NCI-H1105 (cell line): ENCODE measurements at places on chromosomes 6 and 20.
A peak's percentile ranks its signal among the peaks of the same experiment; 100 is the strongest.

GRCh38 chr20:24747010-24747712, 201.9 kb upstream of the CST7 start:
- DNase-seq = no peak

GRCh38 chr20:48784273-48784641, 43.5 kb downstream of the PREX1 start:
- no peak for DNase-seq

DNA sequence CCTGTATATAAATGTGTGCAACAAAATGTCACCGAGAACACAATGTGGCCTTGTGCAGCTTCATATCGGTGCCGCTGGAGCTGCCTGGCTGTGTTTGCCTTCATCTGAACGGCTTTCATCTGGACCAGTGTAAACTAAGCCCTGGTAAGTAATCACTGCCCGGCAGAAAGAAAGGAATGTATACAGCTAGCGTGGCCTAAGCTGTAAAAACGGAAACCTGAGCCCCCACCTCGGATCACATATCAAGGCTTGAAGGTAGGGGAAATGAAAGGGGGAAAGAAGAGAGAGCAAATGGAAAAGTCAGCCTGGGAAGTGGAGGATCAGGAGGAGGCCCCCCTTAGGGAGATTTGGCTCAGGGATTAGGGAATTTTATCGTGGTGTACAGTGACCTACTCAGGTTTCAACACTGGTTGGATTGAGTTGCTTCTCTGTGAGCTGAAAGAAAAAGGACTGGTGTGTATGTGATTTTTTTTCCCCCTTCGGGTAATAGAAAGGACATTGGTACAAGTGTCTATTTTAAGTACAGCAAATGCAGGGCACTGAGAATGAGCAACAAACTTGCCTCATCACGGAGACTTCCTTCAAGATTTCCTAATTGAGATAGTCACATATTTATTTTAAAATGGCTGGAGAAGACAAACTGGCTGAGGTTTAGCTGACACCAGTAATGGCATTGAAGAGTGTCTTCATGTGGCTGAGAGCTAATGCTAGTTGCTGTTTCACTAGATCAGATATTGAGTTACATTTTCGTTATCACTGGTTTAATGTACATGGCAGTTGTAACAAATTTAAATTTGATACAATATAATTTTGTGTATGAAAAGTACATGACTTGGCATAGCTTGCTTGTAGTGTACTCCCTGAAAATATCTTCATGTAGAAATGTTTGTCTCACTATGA, 3.5 kb downstream of the SOBP start:
- peak; percentile 26 for DNase-seq

GRCh38 chr6:157186785-157187181, 136.5 kb downstream of the TMEM242 start:
- DNase-seq = no peak

GRCh38 chr20:34472246-34472925, 43.8 kb upstream of the DYNLRB1 start:
- no peak for DNase-seq

DNA sequence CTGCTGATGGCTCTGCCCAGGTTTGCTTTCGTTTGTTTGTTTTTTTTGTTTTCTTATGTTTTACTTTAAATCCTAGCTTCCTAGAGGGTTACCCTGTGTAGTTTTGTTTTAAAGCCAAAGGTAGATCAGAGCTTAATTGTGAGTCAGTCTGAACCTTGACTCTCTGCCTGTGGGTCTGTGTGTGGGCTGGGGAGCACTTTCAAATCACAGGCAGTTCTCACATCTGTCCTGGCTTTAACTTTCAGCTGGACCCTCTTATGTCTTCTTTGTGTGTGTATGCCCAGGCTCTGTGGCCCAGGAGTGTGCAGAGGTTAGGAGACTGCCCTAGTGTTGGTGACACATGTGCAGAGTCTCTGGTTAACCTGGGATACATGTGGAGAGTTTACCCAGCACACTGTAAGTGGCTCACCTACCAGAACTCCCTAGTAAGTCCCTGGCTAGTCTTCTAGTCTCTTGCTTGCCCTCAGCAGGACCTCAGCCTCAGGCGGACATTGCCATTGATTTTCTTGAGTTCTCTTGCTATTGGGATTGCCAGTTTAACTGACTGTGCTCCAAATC, 19.0 kb downstream of the HIVEP1 start:
- no peak for DNase-seq

DNA sequence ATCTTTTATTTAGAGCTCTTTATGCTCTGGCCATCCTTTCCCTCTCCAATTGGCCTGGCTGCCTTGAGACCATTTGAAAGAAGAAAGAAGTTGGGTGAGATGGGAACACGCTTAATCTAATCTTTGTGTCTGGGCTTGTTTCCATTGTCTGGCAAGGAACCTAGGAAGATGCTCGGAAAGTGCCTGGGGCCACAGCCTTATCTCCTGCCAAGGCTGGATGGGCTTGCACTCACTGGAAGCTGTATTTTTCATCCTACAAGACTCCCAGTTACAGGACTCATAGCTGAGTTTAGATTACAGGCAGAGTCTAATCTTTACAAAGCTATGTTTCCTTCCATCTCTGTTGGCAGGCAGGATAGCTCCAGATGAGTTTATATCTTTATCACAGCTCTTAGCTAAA, 33.1 kb upstream of the CDYL start:
- DNase-seq = no peak

- DNase-seq = no peak
Measured at GRCh38 chr6:83867527-83868161, 8.2 kb downstream of the CYB5R4 start.

- no peak for DNase-seq
Measured at GRCh38 chr20:16647875-16648597, 74.8 kb upstream of the KIF16B start.

DNA sequence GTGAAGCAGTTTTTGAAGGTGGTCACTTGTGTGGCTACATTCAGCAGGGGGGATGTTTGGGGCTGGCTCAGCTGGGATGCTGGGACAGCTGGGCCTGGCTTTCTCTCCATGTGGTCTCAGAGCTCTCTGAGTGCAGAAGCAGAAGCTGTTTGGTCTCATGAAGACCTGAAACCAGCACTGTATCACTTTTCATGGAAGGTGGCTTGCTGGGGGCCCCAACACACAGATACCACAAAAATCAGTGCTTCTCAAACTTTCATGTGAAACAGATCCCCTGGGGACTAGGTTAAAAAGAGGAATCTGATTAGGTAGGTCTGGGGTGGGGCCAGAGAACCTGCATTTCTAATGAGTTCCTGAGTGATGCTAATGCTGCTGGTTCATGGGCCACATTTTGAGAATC, 347.3 kb downstream of the DHX35 start:
- DNase-seq = no peak

DNA sequence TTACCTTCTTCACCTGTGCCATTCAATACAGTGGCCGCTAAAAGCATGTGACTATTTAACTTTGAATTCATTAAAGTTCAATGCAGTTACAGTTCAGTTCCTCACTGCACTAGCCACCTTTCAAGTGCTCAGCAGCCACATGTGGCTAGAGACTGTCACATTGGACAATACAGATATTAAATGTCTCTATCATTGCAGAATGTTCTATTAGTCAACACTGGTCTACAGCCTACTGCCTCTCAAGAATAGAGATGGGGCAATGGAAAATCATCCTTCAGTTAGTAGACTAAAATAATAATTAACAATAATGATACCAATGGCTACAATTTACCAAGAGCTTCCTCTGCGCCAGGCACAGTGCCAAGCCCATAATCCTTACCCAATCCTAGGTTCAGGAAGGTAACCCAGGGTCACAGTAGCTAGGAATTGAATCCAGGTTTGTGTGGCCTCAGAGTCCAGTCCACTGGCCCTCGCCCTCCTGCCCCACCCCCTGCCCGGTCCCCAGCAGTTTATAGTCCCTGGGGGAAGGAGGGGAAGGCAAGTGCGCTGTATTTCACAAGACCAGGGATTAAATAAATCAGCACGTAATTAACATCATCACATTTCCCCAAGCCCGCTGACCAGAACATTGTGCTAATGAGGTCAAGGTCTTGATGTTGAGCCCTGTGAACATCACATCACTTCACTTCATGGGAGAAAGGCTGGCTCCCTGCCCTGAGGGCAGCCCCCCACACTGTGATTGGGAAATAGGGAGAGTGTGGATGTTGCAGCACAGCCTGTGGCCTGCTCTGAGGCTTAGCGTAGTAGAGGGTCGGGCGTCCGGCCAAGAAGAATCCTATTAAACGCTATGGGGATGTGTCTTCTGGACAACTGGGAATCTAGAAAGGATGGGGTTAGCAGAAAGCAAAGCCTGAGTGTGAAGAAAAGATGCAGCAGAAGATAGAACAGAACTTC, 147.2 kb downstream of the VEGFA start:
- no peak for DNase-seq

DNA sequence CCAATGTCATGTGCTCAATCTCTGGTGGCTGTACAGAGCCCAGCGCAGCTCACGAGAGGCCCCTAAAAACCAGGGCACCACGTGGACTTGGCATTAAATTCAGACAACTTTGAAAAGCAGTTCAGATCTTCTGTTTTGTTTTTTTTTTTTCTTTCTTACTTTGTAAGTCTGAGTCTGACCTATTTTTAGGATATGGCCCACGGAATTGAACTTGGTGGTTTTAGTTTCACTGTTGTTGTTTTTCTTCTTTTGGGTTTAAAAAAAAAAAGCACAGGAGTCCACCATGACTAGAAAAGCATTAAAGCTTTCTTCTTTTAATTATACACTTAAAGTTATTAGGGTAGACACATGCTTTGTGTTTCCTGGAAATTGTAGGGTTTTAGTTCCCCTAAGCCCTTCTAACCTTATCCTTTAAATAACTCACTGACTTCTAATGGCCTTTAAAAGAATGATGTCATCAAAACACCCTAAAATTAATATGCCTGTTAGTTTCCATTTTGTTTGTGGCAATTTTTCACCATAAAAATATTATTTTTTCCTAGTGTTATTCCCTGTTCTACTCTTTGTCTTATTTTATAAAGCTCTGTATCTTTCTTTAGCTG, 48.5 kb upstream of the CCN2 start:
- DNase-seq = no peak

GRCh38 chr6:2140438-2141128, 104.8 kb downstream of the GMDS start:
- DNase-seq = no peak

GRCh38 chr6:13117570-13117969, 210.8 kb downstream of the TBC1D7 start:
- no peak for DNase-seq

GRCh38 chr6:159063549-159063948, 18.8 kb upstream of the TAGAP start:
- DNase-seq = no peak

DNA sequence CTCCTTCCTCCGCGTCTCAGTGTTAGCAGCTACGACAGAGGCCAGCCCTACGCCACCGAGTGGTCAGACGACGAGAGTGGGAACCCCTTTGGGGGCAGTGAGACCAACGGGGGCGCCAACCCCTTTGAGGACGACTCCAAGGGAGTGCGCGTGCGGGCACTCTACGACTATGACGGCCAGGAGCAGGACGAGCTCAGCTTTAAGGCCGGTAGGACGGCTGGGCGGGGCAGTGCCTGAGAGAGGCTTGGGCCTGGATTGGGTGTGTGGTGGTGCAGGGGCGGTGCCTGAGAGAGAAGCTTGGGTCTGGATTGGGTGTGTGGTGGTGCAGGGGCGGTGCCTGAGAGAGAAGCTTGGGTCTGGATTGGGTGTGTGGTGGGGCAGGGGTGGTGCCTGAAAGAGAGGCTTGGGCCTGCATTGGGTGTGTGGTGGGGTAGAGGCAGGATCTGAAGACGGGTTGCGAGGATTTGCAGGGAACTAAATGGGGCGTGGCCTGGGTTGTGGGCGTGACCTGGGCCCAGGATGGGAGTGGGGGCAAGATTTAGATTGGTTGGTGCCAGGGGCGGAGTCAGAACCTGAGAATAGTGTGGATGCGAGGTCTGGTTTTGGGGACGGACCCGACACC, 24.4 kb downstream of the SPDEF start:
- no peak for DNase-seq

DNA sequence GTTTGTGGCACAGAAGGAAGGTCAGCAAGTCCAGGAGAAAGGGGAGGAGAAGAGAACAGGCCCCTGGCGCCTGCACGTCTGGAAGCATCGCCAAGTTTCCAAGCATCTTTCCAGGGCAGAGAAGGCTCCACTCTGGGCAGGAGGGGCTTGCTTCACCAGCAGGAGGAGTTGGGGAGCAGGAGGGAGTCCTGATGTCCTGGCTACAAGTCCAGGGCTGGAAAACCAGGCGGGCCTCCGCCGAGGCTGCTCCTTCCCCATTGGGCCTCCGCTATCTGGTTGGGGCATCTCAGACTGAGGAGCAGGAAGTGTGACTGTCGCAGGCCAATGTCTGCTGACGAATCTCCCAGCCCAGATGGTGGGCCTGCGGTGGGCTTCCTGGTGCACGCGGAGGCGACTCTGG, 421.9 kb downstream of the PREX1 start:
- no peak for DNase-seq

DNA sequence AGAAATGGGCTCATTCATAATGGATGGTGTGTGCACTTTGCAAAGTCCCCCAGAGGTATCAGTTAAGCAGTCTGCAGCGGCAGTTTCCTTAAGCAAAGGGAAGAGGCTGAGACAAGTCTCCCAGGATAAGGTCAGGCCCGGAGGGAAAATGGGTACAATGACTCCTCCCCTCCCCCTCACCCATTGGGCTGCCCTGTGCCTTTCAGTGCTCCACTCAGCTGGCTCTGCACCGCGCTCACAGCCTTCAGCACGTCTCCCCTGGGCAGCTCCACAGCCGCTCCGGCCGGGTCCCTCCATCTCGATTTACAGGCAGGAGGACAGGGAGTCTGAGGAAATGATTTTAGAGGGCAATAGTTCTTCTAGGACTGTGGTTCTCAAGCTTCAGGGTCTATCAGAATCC, 264.8 kb downstream of the LRFN2 start:
- DNase-seq = no peak

GRCh38 chr20:58544891-58545290, 29.7 kb upstream of the APCDD1L start:
- DNase-seq = no peak

DNA sequence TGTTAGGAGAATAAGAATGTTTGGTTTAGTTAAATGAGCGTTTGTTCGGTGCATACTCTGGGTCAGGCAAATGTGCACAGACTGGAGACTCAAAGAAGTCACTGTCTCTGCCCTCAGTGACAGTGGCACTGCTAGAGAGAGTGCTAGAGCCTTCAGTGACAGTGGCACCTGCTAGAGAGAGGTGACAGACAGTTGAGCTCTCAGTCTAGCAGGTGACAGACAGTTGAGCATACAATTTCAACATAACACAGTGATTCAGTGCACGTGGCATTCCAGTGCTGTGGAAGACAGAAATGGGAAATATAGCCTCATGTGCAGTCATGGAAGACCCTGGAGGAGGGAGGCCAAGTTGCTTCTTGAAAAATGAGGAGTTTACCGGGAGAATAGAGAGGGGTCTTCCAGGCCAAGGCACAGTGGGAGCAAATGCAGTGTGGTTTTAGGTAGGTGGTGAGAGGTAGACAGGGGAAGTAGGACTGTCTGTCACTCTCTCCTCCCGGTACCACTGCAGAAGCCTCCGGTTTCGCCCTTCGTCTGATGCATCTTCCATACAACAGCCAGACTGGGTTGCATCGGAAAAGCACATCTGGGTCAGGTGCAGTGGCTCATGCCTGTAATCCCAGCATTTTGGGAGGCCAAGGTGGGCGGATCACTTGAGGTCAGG, 107.9 kb upstream of the CLDN20 start:
- no peak for DNase-seq

- peak; percentile 92 for DNase-seq
Measured at GRCh38 chr6:24522228-24523176, 27.7 kb downstream of the ALDH5A1 start.

GRCh38 chr20:4542270-4542669, 179.4 kb upstream of the PRND start:
- DNase-seq = no peak

- no peak for DNase-seq
Measured at GRCh38 chr6:145865595-145865994, 51.0 kb upstream of the FBXO30 start.
